ENCODE measurements at places on chromosomes 6 and 20. TPM values are rescaled to one million over a fixed set of nuclear protein-coding genes. Genes with fewer than 3 reads are reported as not detected.

- no peak for DNase-seq
These were observed 141.6 kb upstream of the RREB1 start for GRCh38 chr6:6966127-6966526.

GRCh38 chr6:156727715-156728385 lies 49.3 kb upstream of the ARID1B start:
- no peak for DNase-seq

JAG1 gene
- total RNA-seq = 4.8 TPM

STMND1 gene
- not detected for total RNA-seq

CDSN gene
- not detected for total RNA-seq

All from GM23248 (cell line).